ENCODE measurements at places on chromosomes 13 and 19.

DNA sequence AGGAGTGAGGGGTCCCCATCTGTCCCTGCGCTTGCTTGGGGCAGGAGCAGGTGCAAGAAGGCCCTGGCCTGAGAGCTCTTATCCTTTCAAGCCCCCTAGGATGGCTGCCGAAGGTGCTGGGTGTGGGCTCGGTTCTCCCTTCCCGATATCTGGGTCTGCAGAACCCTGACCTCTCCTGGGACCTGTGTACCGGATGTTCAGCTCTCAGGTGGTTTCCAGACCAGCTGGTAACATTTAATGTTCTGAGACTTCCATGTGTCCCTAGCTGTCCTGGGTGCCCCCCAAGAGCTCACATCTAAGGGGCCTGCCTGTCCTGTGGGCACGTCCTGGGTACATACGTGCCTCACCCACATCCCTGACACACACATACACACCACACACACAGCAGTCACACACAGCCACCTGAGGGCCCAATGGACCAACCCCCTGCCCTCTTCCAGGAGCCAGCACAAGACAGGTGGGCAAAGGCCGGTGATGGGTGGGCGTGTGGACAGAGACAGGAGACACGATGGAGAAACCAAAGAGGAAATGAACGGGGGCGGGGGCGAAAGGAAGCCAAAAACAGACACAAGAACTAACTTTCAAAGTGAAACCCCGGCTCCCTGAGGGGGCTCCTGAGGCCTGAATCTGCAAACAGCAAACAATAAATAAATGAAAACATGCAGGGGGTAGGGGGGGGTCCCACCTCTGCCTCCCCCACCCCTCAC is 124.3 kb downstream of the PTPRS start:
- DNase-seq = no peak

- no peak for DNase-seq
These were observed 3.2 kb upstream of the ZNF850 start for GRCh38 chr19:36775768-36776167.

DNA sequence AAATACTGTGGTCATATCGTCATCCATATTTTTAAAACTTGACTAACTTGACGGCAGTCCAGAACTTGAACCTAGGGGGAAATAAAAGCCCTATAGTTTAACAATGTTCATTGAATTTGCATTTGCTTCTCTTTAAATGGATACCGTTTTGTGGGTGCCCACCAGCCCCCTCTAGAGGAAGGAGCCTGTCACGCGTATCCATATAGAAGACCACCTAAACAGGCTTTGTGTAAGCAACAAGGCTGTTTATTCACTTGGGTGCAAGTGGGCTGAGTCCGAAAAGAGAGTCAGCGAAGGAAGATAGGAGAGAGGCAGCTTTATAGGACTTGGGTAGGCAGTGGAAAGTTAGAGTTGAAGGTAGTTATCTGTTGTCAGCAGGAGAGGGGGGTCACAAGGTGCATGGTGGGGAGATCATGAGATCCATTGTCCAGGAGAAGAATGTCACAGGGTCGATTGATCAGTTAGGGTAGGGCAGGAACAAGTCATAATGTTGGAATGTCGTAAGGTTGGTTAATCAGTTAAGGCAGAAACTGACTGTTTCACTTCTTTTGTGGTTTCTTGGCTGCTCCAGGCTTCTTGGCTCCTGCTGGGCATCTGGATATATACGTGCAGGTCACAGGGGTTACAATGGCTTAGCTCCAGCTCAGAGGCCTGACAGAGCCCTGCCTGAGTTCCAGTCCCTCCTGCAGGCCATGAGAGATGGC is 42.5 kb upstream of the ANKRD10 start:
- DNase-seq = no peak

- DNase-seq = no peak
These were observed 846 bp downstream of the ZNF790 start for GRCh38 chr19:36837176-36837905.

DNA sequence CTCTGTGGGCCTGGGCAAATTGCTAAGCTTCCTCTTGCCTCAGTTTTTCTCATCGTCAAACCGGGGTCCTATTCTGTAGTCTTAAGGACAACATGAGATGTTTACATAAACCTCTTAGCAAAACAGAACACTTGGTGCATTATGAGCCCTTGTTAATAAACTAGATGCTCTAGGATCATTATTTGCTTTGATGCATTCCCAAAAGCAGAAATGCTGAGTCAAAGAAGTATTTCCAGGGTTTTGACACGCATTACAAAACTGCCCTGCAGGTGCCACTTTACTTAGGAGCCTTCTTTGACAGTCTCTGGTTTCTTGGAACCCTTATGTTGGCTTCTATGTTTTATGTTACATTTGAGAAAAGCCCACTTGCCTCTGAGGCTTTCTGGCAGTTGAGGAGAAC is 12.1 kb downstream of the AKAP11 start:
- no peak for DNase-seq

Data from CD8-positive, alpha-beta memory T cell (primary cell).